Activated CD8-positive, alpha-beta memory T cell treated with anti-CD3 and anti-CD28 coated beads for 36 hours (primary cell): ENCODE measurements at places on chromosomes 11 and 22. TPM values are rescaled to one million over a fixed set of nuclear protein-coding genes. Genes with fewer than 3 reads are reported as not detected.

Gene ZC3H7B
- 58.2 TPM for total RNA-seq

Gene OR52I2
- total RNA-seq: not detected

Gene SEC14L2
- total RNA-seq: 6.0 TPM

Gene CASP12
- not detected for total RNA-seq

Gene AIFM3
- 0.08 TPM for total RNA-seq

Gene CAPN5
- 1.0 TPM for total RNA-seq

Gene OR4C13
- total RNA-seq: not detected
